ENCODE measurements at places on chromosomes 5 and 9.

DNA sequence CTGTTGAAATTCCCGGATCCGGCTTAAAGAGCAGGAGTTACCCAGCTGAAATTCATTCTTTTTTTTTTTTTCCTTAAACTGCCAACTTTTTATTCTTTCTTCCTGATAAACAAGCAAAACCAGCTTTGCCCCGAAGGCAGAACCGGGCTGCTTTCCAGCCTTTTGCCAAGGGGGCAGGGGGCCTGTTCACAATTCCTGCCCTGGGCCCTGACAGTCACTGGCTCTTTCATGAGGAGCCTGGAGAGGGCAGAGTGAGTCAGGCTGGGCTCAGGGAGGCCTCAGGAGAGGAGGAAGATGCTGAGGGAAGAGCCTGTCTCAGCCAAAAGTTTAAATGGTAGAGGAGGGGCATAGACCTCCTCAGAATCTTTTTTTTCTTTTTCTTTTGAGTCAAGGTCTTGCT lies 4.8 kb downstream of the GLIPR2 start:
- peak; percentile 58 for DNase-seq

- DNase-seq: peak; percentile 19
Observed at GRCh38 chr9:135907006-135907430, 328 bp downstream of the CAMSAP1 start.

DNA sequence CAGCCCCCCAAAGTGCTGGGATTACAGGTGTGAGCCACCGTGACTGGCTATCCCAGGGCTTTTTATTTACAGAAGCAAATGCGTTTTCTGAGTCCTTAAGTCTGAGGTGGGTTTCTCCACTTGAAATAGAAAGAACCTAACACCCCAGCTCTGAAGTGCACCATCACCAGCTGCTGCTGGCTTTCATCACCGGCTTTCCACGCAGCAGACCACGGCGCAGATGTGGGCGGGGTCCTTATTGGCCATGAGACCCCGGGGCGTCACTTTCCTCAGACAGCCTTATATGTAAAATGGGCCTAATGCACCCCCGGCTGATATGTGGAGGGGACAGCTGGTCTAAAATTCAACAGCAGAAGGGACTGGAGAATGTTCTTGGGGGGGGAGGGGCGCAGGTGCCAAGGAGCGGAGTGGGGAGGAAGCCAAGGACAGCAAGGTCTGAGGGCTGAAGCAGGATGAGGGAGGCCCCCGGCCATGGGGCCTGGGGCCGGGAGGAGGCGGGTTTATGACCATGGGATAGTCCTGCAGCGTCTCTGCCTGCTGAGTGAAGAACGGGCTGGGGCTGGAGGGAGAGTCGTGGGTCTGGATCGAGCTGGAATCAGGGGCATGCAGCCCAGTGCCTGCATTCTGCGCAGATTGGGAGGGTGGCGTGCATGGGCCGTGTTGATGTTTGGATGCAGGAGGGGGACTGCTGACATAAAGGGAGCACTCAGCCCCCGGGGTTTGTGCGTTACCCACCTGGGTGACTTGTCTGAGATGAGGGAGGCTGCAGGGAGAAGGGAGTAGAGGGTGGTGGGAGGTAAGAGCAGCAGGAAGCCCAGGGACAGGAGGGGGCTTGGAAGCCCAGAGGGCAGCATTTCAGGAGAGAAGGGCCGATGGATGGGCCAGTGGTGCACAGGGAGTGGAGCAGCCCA lies 30.2 kb downstream of the RASGEF1C start:
- no peak for DNase-seq

- DNase-seq: no peak
Observed at GRCh38 chr5:133409210-133409674, 203.1 kb downstream of the FSTL4 start.

DNA sequence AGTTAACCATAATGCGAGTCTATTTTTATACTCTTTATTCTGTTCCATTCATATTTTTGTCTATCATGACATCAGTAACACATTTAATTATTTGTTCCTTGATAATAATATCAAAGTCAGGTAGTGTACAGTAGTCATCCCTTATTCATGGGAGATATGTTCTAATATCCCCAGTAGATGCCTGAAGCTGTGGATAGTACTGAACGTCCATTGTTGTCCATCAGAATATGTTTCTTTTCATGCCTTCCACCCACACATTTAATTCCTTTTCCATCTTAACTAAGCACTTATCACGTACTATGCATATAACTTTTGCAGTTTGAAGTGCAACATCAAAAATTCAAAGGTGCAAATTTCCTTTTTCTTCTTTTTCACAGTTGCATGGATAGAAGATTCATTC lies 53.6 kb downstream of the FER start:
- DNase-seq: peak; percentile 0

DNA sequence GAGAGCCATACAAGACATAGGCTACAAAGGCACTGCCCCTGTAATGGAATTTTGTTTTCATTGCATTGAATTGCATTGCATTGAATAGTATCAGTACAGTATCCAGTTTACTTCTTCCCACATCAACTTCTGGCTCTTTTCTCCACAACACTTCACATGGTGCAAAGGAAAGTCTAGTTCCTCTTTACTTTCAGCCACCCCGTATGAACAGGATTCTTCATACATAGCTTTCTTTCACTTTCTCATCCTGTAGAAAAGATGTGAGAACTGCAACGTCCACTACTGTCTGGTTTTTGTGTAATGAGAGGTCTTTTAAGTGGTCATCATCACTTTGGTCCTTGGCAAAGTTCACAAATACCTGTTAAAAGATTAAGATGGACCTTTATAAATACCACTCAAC lies 20.2 kb downstream of the NIPSNAP3B start:
- DNase-seq: no peak

DNA sequence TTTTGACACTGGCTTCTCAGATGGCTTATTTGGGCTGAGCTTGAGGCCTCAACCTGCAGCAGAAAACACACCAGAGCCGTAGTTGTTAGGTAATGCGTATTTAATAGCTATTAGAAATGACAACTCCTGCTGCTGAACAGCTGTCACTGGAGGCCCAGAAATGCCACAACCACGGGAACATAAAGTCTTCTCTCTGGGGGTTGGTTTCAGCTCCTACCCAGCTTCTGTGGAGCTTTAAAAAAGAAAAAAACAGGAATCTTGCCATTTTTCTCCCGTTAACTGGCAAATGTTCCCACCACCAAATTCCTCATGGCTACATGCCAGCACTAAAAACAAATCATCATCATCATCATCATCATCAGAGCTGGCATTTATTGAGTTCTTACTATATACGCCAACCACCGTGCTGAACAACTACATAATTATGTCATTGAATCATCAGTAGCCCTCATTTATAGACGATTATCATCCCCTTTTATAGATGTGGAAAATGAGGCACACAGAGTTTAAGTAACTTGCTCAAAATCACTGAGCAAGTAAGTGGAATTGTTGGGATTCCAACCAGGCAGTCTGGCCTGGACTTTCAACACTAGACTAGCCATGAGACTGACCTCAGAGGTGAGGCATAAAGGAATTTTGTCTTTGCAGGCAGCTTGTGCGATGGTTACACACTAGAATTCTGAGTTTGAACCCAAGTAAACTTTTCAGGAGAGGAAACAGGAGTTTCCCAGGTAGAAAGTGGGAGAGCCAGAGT lies 185.3 kb upstream of the WWC1 start:
- peak; percentile 87 for DNase-seq

DNA sequence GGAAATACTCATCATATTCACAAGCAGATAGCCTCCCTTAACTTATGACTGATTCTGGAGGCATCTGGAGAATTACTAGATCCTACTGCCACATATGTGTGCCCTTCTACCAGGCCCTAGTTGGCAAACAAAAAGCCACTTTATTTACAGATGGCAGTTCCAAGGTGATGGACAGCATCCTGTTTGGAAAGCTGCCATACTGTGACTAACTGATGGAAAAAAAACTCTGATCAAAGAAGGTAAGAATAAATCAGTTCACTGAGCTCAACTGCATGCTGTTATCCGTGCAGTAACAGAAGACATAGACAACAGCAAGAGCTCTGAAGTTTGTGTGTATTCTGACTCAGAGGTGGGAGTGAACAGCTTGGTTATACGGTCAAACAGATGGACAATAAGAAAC lies 279.8 kb upstream of the POU5F2 start:
- peak; percentile 30 for DNase-seq

DNA sequence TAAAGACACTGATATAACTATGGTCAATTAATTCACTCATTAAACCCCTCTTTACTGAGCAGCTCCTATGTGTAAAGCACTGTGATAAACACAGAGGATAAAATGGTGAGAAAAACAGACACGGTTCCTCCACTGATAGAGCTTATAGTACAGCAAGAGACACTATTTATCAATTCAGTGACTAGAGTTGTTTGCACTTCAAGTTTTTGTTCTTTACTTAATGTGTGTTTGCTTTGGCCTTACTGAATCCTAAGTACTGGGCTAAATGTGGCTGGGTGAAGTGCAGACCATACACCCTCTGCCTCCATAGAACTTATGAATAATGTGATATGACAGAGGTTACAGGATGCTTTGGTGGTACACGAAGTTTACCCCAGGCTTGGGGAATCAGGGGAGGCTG lies 80.1 kb upstream of the ITGA1 start:
- DNase-seq: no peak

DNA sequence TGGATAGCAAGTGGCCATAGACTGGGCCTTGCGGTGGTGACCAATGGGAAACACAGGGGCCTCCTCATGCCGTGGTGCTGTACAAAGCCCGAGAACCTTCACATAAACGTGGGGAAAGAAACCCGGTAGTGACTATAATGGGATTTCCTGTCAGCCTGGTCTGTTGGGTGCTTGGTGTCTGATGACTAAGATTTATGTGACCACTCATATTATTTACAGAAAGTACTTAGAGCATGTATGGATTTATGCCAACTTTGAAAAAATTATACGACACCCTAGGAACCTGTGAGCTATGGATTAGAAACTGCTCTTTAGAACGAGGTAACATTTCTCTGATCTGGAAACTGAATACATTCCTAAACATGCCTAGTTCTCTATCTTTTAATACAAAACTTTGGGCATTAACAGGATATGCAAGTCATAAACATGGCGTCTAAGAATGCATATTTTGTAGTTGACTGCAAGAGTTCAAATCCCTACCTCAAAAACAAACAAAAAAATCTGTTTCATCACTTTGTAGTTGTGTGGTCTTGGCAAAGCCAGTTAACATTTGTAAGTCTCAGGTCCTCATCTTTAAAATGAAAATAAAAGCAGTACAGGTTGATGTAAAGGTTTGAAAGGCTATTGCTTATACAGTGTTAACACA lies 85.4 kb downstream of the TMEM167A start:
- peak; percentile 7 for DNase-seq

GRCh38 chr5:61342071-61342501 lies 10.0 kb downstream of the ZSWIM6 start:
- DNase-seq: peak; percentile 62

DNA sequence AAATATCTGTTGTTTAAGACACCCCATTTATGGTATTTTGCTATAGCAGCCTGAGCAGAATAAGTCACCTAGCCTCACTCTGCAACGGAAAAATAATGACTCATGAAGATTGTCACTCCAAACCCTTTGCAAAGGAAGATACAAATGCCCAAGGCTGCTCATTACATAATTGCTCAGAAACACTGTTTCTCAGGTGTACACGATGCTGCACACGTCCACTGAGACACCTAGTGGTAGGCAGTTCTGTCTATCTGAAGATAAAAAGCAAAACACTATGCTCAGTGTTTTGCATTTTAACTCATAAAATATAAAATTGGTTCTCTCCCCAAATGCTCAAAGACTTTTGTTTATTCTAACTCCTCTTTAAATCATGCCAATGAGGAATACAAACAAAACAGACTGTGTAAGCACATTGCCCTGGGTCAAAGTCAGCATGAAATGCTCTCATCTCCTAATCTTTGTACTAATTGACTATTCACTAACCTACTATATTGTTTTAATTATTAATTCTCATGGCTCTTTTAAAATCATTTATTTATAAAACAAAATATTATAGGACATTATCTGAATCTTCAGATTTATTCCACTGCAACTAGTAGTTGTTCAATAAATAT lies 7.7 kb upstream of the TSLP start:
- no peak for DNase-seq

DNA sequence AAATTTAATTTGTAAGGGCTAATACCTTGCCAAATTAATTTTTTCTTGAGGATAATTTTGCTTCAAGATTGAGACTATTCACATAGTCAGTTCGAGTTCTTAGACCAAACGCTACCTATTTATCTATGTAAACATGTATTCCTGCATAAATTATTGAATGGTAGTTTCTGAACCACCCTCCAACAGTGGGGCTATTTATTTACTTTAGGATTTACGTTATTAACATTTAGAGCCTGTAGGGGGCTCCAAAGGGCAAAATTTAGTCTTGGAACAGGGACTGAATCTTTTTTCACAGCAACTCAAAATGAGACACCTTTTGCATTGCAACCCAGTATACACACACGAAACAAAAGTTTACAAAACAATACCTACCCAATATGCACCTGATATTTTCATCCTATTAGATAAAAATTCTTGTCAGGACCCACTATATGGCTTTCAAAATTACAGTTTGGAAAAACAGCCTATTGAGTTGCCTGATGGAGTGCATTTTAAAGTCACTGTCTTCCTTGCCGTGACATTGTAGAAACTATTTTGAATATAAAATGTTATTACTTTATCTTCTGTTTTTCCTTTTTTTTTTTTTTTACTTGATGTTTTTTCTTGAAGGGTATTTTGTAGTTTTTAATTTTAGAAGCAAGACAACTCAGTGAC lies 47.1 kb upstream of the POU4F3 start:
- peak; percentile 48 for DNase-seq

GRCh38 chr5:93303291-93303691 lies 277.7 kb downstream of the NR2F1-AS1 start:
- no peak for DNase-seq

GRCh38 chr9:15211160-15211814 lies 95.7 kb downstream of the TTC39B start:
- peak; percentile 68 for DNase-seq

DNA sequence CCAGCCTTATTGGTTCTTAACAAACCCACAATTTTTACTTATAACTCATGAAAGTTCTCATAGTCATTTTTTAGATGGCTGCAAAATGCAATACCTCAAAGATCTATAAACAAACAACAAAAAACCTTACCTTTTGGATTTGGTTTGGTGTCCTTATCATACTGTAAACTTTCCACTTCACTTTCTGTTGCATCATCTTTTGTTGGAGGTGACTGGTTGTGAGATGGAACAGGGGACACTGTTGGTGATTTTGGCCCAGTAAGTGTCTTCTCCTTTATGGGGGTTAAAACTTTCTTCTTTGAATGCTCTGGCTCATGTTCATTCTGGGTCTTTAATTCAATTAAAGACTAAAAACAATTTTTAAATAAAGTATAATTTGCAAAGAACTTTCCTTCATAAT lies 33.4 kb downstream of the CEP120 start:
- DNase-seq: no peak

DNA sequence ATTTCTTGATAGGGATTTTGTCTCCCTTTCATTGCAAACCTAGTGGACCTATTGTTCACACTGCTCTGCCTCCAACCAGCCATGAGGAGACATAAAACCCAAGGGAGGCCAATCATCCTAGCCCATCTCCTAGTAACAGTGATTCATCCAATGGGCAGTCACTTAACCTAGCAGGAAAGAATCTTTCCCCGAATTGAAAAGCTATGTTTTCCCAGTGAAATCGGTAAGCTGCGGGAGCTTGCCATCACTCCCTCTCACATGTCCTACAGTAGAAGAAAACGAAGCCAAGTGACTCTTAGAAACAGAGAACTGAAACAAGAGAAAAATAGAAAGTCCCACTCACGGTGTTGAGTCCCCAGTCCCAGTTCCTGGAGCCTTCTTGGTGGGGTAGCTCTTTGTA lies 123.3 kb downstream of the SUSD1 start:
- peak; percentile 67 for DNase-seq

GRCh38 chr9:128153060-128153946 lies 4.0 kb downstream of the LCN2 start:
- no peak for DNase-seq

GRCh38 chr5:10556893-10557746 lies 6.8 kb upstream of the ANKRD33B start:
- DNase-seq: peak; percentile 23
